ENCODE measurements at places on chromosomes 2 and 18.

DNA sequence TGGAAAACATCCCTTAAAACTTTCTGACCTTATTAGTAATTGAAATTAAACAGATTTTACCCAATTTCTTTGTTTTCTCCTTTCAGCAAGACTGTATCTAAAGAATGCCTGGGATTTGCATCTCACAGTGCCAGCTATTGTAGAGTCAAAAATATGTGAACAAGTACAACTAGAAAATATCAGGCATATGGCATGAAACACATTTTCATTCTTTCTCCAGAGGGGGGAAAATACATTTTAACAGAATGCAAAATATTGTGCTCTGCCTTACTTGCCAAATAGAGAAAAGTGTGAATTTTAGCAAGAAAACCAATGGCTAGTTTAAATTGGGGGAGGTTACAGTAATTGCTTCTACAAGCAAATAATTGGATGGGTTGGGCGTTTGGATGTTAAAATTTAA lies 366.6 kb upstream of the FIGN start:
- no peak for DNase-seq

- no peak for DNase-seq
Observed at GRCh38 chr18:55699233-55699765, 111.3 kb upstream of the TCF4 start.

DNA sequence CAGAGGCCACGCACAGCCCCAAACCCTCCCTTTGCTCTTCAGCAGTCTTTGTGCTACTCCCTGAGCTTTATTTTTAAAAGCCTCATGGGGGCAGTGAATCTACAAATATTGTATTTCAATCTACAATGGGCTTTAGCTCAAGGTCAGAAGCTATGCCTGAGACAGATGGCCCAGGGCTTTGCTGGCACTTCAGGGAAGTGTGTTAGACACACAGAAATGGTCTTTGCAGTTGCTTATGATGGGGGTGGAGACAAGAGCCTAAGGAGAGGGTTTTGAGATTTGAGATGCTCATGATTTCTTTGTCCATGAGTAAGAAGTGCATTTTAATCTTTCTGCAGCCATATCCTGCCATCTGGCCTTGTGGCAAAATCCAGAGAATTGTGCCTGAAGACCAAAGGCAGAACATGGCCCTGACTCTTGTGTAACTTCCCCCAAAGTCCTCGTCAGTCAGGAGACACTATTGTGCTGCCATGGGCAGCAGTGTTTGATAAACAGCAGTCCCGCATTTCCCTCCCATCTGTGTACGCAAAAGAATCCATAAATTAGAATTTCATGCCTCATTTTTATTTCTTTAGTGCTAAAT lies 92.6 kb downstream of the VAPA start:
- DNase-seq, result peak; percentile 39

GRCh38 chr18:26421503-26421902 lies 126.8 kb downstream of the KCTD1 start:
- no peak for DNase-seq

GRCh38 chr2:132038179-132038882 lies 123.4 kb downstream of the ANKRD30BL start:
- no peak for DNase-seq

- peak; percentile 30 for DNase-seq
Observed at GRCh38 chr2:54671875-54672589, 51.4 kb upstream of the EML6 start.

DNA sequence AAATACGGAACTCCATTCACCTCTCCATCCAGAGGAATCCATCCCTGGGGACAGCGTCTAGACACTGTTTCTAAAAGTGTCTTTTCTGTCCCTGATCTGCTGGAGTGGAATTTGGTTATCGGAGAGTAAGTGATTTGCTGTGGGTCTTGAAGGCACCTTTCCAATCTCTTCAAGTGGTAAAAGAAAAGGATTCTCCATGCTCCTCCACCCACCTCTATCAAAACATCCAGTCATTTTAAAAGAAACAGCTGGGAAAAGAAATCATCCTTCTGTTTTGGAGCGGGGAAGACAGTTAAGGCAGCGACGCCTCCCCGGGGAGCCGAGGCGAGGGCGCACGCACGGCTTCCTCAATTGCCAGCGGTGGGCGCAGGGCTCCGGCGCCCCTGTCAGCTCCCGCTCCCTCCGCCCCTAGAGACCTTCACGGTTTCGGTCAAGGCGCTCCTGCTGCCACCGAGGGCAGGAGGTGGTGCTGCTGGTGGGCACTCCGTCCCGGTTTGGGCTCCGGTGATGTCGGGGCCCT lies 547 bp downstream of the SLC35F5 start:
- DNase-seq, result peak; percentile 40

GRCh38 chr2:15822151-15823044 lies 118.0 kb upstream of the MYCN start:
- no peak for DNase-seq

GRCh38 chr2:74887960-74888700 lies 54.2 kb downstream of the HK2 start:
- DNase-seq, result peak; percentile 82

DNA sequence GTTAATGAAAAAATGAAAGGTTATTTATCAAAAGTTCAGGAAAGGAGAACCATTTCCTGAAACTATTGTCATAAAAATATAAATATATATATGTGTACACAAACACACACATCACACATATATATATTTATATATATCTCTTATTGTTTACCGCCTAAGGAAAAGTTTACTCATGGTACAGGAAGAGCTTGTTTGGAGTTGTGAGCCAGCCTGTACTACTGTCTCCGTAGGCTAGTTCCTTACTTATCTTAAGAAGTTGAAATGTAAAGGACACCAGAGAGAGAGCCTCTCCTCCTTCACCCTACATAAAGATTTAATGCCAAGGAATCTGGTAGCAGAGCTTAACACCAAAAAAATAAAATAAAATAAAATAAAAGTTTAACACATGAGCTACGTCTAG lies 19.6 kb downstream of the DSC1 start:
- peak; percentile 40 for DNase-seq

DNA sequence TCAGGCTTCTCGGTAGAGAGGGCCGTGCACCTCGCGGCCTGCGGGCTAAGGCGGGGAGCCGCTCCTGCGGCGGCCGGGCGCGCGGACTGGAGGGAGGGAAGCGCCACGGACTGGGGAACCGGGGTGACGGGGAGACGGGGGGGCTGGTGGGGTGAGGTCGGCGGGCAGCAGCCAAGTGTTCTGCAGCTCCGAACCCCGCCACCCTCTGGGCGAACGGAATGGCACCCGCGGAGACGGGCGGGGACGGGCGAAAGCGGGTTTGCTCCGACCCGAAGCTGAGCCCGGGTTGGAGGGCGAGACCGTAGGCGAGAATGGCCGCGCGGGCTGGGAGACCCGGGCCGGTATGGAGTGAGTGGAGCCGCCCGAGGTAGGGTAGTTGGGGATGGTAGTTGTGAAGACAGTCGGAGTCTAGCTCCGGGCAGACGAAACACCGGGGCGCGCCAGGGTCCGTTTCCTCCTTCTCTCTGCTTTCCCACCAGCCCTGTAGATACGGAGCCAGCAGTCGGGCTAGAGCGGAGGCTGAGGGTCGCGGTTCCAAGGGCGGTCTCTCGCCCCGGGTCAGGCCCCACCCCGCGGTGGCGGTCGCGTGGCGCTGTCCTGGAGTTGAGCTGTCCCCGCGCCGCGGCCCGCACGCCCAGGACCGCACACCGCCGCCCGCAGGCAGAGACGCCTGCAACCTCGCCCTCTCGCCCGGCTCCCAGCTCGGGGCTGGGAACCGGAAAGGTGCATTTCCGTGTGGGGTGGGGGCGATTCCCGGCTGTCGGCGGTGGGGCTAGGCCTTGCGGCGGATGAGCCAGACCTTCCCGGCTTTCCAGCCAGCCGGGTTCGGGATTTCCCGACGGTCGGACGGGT lies 160.3 kb upstream of the SIX2 start:
- DNase-seq, result peak; percentile 3

DNA sequence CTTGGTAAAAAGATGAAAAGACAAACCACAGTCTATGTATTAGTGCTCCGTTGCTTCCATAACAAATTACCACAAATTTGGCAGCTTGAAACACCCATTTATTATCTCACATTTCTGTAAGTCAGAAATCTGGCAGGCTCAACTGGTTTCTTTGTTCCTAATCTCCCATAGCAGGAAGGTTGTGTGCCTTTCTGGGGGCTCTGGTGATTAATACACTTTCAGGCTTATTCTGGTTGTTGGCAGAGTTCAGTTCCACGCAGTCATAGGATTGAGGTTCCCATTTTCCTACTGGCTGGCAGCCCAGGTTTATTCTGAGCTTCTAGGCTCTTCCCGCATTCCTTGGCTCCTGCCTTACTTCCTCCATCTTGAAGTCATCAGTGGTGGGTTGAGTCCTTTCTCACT lies 189.3 kb downstream of the ANAPC1 start:
- DNase-seq, result peak; percentile 60

GRCh38 chr2:213846856-213847255 lies 562.6 kb downstream of the SPAG16 start:
- peak; percentile 77 for DNase-seq

DNA sequence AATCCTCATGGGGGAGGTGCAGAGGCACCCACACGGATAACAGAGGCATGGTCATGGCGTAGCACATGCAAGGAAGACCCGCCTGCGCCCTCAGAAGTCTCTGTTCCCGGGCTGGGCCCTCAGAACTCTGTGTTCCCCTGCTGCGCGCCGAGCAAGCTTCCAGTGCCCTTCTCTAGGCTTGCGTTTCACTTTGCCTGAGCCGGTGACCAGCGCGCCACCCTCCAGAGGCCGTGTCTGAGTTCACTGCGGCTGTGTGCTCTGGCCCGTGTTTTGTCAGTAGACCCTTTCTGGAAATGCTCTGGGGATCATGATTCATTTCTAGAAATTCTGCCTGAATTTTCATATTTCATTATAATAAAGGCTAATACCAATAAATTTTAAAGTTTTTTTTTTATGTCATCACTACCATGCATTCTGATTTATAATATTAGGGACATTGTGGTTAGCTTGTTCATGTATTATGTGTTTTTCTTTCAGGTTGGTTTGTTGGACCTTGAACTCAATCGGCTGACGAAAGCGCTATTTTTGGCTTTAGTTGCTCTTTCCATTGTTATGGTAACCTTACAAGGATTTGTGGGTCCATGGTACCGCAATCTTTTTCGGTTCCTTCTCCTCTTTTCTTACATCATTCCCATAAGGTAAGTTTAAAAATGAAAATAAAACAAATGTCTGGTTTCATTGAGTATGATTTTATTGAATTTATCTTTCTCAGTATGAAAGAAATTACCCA lies 142.7 kb upstream of the NFATC1 start:
- DNase-seq, result no peak

GRCh38 chr2:235669983-235670962 lies 176.4 kb downstream of the AGAP1 start:
- peak; percentile 35 for DNase-seq

GRCh38 chr2:187617905-187618304 lies 63.7 kb upstream of the TFPI start:
- DNase-seq, result no peak

DNA sequence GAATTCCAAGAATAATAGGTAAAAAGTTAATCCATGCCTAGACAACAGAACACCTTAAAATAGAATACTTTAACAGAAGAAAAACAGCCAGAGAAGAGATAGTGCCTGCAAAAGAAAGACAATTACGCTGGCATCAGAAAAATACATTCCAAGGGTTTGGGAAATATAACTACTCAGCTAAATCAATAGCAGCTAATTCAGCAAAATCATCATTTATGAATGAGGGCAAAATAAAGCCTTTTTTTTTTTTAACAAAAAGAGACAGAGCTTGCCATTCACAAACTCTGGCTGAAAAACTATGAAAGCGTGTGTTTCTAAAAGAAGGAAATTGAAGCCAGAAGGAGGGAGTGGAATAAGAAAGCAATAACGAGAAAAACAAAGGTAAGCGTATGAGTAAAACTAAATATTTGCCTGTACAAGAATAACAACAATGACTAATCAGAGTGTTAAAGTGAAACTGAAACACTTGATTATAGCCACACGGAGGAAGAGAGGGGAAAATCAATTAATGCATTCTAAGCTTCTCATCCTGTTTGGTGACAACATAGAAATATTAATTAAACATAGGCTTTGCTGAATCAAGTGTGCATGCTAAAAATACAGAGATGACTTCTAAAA lies 90.2 kb downstream of the EHD3 start:
- peak; percentile 74 for DNase-seq
